ENCODE measurements at places on chromosomes 12 and 14. TPM values are rescaled to one million over a fixed set of nuclear protein-coding genes. Genes with fewer than 3 reads are reported as not detected.
A peak's percentile ranks its signal among the peaks of the same experiment; 100 is the strongest.

GRCh38 chr12:129776977-129777667 lies 126.7 kb downstream of the TMEM132D start:
- DNase-seq = no peak

GRCh38 chr12:18254081-18254480 lies 7.2 kb upstream of the PIK3C2G start:
- DNase-seq = no peak

GRCh38 chr12:414859-415258 lies 13.4 kb downstream of the CCDC77 start:
- DNase-seq = no peak

DNA sequence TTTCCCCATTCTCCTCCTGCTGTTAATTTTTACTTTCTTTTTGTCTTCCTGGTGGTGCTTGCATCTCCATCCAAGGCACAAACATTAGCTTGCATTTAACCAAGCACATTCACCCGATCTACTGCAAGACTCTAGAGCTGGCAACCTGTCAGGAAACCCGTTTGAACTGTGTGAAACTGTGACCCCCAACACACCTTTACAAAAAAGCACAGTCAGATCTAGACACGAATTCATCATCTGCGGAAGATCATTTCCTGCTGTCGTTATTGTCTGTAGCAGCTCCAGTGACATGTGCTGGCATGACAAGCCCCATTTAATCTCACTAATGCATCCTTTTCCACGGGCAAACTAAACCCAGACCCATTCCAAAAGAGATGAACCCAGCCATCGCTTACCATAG lies 340.5 kb downstream of the VRK1 start:
- no peak for DNase-seq

GRCh38 chr14:81416981-81417380 lies 16.9 kb upstream of the STON2 start:
- no peak for DNase-seq

- DNase-seq = peak; percentile 11
Observed at GRCh38 chr12:47033081-47033480, 46.3 kb upstream of the PCED1B start.

DNA sequence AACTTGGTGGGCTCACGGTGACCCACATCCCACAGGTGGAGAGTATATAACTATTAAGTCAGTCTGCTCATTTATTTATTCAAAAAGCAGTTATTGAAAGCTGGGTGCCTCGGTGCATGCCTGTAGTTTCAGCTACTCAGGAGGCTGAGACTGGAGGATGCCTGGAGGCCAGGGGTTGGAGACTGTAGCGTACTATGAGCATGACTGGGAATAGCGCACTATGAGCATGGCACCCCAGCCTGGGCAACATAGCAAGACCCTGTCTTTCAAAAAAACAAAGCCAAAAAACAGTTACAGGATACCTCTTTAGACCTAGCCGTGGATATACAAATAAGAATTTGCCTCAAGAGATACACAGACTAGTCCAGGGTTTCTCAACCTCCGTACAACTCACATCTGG lies 139.8 kb downstream of the ZFP36L1 start:
- DNase-seq = no peak

- DNase-seq = no peak
Observed at GRCh38 chr12:48054955-48055821, 50.7 kb downstream of the SENP1 start.

FAIM2 gene
- total RNA-seq = not detected

ASPG gene
- 1.3 TPM for total RNA-seq

IL23A gene
- 0.34 TPM for total RNA-seq

MTHFD1 gene
- 37.9 TPM for total RNA-seq

CACNA1C gene
- total RNA-seq = 0.05 TPM

All from SK-MEL-5 (cell line).